ENCODE measurements at places on chromosomes 12 and 14.
A peak's percentile ranks its signal among the peaks of the same experiment; 100 is the strongest.

DNA sequence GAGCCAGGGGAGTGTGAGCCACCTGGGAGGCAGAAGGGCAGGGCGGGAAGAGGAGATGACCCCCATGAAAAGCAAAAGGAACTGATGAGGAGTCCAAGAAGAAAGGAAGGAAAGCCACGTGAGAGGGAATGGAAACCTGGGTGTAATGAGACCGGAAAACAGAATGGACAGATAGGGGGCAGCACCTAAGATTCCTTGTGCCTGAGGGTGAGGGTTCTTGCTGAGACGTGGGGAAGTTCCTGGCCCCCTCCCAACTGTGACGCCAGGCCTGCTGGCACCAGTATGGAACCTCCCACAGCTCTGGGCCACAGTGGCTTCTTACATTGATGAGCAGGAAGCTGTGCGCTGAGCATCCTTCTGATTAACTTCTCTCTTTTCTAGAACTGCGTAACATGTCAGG lies 30.8 kb downstream of the TTC7B start:
- no peak for DNase-seq

DNA sequence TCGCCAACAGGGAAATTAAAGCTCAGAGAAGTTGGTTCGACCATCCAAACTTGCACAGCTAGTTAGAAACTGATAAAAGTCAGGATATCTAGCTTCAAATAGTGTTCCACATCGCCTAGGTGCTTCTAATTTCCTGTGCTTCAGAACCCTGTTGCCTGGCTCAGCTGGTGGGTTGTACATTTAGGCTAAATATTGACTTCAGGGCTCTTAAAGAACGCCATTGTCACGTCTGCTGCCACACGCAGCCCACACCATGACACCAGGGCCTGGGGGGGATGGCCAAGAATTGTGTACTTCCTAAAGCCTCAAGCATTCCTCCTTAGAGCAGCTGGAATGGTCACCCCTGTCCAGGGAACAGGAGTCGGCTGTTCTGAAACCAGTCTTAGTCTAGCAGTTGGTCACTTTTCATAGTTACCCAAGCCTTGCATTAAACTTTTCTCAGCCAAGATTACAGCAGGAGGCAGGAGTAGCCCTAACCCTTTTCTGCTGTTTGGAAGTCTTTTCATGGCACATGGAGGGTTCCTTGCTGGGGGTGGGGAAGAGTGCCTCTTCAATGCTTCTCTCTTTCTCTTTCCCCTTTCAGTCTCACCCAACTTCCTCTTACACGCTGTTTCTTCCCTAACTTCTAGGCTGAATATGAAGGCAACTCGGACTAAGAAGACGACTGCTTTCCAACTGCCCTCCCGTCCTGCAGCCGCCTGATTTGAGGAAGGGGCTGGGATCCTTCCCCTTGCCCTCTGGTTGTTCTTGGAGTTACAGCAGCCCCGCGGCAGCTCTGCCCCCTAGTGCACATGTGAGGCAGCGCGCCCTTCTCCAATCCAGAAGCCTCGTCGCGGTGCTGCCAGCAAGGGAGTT lies 17.1 kb downstream of the FOS start:
- DNase-seq, result peak; percentile 79

GRCh38 chr12:106204312-106204711 lies 43.5 kb downstream of the CKAP4 start:
- DNase-seq, result no peak

- no peak for DNase-seq
Observed at GRCh38 chr12:98352218-98352811, 163.1 kb upstream of the TMPO start.

DNA sequence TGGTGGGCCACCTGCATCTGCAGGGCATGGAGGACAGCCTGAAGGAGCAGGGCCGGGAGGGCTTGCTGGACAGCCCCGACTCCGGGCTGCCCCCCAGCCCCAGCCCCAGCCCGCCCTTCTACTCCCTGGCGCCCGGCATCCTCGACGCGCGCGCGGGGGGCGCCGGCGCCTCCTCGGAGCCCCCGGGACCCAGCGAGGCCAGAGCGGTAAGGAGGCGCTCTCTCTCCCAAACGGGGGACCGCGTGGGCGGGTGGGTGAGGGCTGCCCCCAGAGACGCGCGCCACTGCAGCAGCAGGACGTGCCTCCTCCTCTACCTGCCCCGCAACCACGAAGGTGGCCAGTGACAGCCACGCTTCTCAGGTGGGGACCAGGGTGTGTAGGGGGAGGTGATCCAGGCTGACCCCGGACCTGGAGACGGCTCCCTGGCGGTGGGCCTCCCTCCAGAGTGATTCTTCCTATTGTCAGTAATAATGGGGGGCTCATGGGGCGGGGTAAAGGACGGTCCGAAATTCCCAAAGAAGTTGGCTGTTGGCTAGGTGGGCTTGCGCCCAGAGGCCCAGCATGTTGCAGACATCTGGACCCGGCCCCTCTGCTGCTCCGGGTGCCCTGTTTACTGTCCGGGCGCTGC lies 652 bp downstream of the RFLNA start:
- DNase-seq, result no peak
